Fibroblast of skin of left quadriceps (primary cell): ENCODE measurements at places on chromosomes 12 and 14.

- DNase-seq, result no peak
These were observed 48.6 kb downstream of the GPR68 start for GRCh38 chr14:91195881-91196280.

DNA sequence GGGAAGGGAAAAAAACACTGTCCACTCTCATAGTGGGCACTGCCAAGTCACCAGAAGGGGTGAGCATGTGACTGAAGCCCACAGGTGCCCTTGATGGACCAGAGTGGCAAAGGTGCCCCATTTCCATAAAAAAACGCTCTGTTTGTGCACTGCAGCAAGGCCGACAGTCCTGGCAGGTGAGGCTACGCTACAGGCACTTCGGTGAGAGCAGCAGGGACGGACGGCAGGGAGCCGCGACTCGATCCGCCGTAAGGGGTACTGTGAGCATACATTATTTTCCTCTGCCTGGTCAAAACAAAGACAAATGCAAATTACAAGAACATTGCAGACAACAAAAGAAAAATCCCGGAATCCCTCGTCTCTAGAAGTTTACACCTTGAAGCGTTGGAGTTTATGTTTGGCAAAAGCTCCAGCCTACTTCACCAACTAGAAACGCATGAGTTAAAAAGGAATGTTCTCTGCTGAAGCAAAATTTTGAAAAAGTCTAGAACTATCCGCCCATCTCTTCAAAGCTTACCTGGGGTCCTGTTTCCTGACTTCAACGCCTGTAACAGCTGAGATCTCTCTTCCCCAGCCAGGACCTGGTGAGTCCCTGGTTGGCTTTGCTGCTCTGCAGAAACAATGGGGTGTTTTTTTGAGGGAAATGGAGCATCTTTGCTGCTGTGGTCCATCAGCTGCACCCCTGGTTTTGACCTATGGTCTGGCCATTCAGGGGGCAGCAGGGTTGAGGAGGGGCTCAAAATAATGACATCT is 52.9 kb upstream of the RFLNA start:
- no peak for DNase-seq

- DNase-seq, result no peak
These were observed 20.7 kb downstream of the GCH1 start for GRCh38 chr14:54881761-54882401.

GRCh38 chr12:129665414-129665813 is 238.4 kb downstream of the TMEM132D start:
- no peak for DNase-seq

GRCh38 chr14:104437703-104438102 is 141.9 kb upstream of the C14orf180 start:
- no peak for DNase-seq
